ENCODE measurements at places on chromosomes 2 and 18.

GRCh38 chr2:215727507-215728503, 285.5 kb downstream of the MREG start:
- no peaks in the 10 kb centered on the region for H3K27me3 ChIP-seq
- H3K4me3 ChIP-seq: no peak overlapping the region
- H3K36me3 ChIP-seq: no peaks in the 10 kb centered on the region
- no peak for DNase-seq
- no peak overlapping the region for H3K27ac ChIP-seq

- no peak overlapping the region for H3K27ac ChIP-seq
- H3K27me3 ChIP-seq: no peaks in the 10 kb centered on the region
- no peak for DNase-seq
- H3K4me1 ChIP-seq: peaks cover 3% of the 10 kb centered on the region
- no peak overlapping the region for H3K4me3 ChIP-seq
Observed at GRCh38 chr2:160471950-160472349, 21.7 kb downstream of the RBMS1 start.

GRCh38 chr18:9705183-9705829, 2.8 kb upstream of the RAB31 start:
- H3K27me3 ChIP-seq: peaks cover 7% of the 10 kb centered on the region
- peaks cover 1% of the 10 kb centered on the region for H3K4me1 ChIP-seq
- H3K27ac ChIP-seq: no peak overlapping the region
- no peaks in the 10 kb centered on the region for H3K36me3 ChIP-seq
- no peak for DNase-seq
- H3K4me3 ChIP-seq: no peak overlapping the region

GRCh38 chr2:181300600-181301291, 156.4 kb upstream of the ITGA4 start:
- no peak overlapping the region for H3K4me3 ChIP-seq
- no peaks in the 10 kb centered on the region for H3K27me3 ChIP-seq
- no peak overlapping the region for H3K27ac ChIP-seq
- H3K36me3 ChIP-seq: no peaks in the 10 kb centered on the region
- no peak for DNase-seq

DNA sequence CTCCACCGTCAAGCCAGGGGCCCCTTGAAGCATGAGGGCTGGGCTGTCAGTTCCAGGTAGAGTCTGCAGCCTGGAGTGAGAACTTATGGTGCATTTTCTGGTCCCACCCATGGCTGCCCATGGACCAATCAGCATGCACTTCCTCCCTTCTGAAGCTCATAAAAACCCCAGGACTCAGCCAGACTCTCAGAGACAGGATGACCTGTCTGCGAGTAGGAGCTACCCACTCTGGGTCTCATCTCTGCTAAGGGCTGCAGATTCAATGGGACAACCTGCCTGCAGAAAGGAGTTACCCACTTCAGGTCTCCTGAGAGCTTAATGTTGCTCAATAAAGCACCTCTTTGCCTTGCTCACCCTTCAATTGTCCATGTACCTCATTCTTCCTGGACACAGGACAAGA, 9.4 kb upstream of the DUSP19 start:
- H3K4me1 ChIP-seq: 0 out of 2 replicates have a peak, but pooled peaks cover 1% of the 10 kb centered on the region
- no peaks in the 10 kb centered on the region for H3K27me3 ChIP-seq
- no peak for DNase-seq
- H3K36me3 ChIP-seq: no peaks in the 10 kb centered on the region
- no peak overlapping the region for H3K27ac ChIP-seq

- H3K36me3 ChIP-seq: no peaks in the 10 kb centered on the region
- H3K4me3 ChIP-seq: no peak overlapping the region
- no peaks in the 10 kb centered on the region for H3K27me3 ChIP-seq
- H3K4me1 ChIP-seq: peaks cover 7% of the 10 kb centered on the region
- H3K27ac ChIP-seq: no peak overlapping the region
- no peak for DNase-seq
Observed at GRCh38 chr18:77059294-77059916, 73.2 kb downstream of the MBP start.

- H3K4me3 ChIP-seq: no peak overlapping the region
- H3K27me3 ChIP-seq: no peaks in the 10 kb centered on the region
- no peak overlapping the region for H3K27ac ChIP-seq
Observed at GRCh38 chr2:33209976-33210375, 263.2 kb downstream of the LTBP1 start.

DNA sequence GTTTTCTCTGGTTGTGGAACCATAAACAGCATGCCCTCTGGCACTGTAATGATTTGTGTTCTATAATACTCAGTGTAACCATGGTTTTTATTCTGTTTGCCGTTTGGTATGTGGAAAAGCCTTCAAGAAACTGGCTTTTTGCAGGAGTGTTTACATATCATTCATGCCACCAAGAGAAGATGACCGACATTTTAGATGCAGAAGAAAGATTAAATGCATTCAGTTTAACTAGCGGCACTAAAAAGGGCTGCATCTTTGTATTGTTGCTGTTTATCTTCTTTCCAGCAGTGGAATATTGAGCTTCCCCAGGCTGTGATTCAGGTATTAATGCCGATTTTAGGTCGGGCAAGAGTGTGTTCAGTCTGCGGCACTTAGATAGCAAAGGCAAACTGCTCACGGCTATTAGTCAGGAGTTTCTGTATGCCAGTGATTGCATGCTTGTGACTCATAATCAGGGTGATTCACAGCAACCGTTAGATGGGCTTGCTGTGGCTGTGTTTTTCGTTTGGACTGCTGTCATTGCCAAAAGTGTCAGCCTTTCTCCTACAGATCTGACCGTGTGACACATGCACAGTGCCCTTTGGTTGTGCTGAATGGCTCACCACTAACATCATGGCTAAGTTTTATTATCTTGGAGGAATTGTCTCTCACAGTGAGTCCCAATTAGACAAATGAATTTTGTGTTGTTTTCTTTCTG, 479.7 kb downstream of the PARD3B start:
- no peaks in the 10 kb centered on the region for H3K27me3 ChIP-seq
- H3K4me3 ChIP-seq: no peak overlapping the region
- no peak overlapping the region for H3K27ac ChIP-seq
- DNase-seq: no peak
- H3K36me3 ChIP-seq: no peaks in the 10 kb centered on the region

Data from iPS DF 6.9 (cell line).